ENCODE measurements at places on chromosomes 7 and 10.
A peak's percentile ranks its signal among the peaks of the same experiment; 100 is the strongest.

DNA sequence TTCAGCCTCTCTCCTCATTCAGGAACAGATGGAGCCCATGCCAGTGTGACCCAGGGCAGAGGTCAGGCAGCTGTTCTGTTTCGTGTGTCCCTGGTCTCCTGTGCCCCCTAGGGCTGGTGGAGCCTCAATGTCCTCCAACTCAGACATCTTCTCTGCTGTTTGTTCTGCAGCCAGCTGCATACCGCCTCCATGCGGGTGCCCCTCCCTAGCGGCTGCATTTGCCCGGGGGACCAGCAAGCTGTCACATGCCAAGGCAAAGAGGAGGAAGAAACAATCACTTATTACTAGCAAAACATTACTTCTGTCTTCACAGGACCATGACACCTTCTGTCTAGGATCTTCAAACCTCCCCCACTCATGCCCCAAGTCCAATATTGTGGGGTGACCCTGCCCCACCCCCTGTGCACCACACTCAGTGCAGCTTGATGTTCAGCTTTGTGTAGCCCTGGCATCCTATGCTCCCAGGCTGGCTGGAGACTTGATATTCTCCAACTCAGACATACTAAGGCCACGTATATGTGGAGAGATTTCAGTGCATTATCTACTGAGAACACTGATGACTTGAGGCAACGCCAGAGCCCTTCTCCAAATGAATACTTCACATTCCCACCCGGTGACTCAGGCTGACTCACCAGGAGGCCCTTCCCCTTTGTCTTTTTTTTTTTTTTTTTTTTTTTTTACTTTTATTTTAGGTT is 188.9 kb downstream of the SKIDA1 start:
- DNase-seq = no peak

GRCh38 chr10:27564398-27564797 is 60.3 kb downstream of the RAB18 start:
- no peak for DNase-seq

GRCh38 chr10:71234004-71234894 is 21.9 kb downstream of the UNC5B start:
- no peak for DNase-seq

DNA sequence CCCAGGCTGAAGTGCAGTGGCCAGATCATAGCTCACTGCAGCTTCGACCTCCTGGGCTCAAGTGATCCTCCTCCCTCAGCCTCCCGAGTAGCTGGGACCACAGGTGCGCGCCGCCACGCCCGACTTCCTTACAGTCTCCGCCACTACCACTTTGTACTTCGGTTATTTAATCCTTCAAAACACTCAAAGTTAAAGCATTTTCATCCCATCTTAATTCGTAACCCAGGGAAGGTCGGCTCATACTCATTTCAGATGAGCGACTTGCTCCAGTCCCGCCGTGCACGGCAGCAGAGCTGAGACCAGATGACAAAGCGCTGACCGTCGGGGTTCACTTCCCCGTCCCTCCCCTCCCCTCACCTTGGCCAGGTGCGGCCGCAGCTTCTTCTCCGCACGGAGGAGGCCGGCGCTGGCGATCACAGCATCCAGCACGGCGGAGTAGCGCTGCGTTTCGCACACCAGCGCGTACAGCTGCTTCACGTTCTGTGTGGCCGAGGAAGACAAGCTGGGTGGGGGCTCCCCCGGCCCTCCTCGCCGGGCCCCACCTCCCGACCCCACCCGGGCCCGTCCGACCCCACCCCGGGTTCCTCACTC is 457 bp downstream of the NSUN5 start:
- peak; percentile 59 for DNase-seq

- no peak for DNase-seq
These were observed 361.0 kb upstream of the FZD8 start for GRCh38 chr10:36003031-36003600.

GRCh38 chr10:73205890-73206289 is 38.0 kb downstream of the FAM149B1 start:
- DNase-seq = no peak

DNA sequence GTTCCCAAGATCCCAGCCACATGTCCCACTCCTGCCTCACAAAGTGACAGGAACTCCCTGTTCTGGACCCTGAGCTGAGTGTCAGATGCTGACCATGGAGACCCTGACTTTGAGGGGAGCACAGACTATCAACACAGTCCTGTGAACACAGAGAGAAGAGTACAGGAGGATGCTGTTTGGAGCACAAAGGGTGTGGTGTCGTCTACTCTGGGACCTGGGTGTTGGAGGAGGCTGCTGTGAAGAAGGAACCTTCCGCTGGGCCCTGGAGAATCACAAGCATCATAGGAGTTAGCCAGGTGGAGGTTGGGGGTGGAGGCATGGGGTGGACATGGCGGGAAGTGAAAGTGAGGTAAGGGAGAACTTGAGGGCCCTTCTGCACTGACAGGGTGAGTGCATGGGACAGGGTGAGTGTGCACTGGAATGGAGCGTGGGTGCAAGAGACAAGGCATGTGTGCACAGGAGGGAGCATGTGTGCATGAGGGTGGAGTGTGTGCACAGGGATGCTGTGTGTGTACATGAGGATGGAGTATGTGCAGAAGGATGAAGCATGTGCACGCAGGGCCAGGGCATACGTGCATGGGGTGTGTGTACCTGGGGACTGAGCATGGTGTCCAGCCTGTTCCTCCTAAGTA is 70.7 kb upstream of the ANTXRL start:
- DNase-seq = no peak

- DNase-seq = no peak
These were observed 228.0 kb downstream of the RAB11FIP2 start for GRCh38 chr10:117818721-117819120.

GRCh38 chr7:71130031-71130679 is 1.8 kb upstream of the GALNT17 start:
- no peak for DNase-seq

GRCh38 chr10:44809647-44810046 is 101.5 kb upstream of the TMEM72 start:
- no peak for DNase-seq

GRCh38 chr7:47600199-47601118 is 18.5 kb upstream of the TNS3 start:
- DNase-seq = no peak

DNA sequence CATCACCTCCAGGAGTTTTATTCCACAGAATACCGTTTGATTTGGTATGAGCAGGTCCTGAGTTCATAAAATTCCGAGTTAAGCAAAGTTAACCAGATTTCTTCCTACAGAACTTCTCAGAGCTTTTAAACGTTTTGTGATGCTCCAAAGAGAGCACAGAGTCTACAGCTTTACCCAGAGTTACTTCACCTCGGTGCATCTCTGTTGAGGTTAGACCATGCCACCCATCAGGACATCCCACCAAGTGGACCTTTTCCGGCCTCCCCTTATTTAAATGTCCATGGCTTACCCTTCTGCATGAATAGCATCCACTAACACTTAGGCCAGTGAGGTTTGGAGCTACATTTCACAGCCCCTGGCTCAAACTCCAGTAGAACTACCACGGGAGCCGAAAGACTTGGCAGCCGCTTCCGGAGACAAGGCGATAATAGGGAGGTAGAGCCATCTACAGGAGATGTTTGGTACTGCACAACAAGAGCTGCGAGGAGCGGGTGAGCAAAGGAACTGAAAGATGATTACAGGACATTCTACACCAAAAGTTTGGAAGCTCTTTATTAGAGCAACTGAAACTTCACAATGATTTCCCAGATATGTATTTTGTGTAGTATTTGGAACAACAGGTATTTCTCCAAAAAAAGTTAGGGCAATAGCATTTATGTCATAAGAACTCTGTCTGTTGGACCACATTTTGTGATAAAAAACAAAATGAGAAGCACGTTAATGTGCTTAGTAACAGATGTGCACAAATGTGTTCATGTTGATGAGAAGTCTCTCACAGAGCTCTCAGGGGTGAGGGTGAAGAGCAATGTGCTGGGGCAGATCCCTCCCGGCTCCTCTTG is 174.7 kb downstream of the HERPUD2 start:
- DNase-seq = peak; percentile 83

DNA sequence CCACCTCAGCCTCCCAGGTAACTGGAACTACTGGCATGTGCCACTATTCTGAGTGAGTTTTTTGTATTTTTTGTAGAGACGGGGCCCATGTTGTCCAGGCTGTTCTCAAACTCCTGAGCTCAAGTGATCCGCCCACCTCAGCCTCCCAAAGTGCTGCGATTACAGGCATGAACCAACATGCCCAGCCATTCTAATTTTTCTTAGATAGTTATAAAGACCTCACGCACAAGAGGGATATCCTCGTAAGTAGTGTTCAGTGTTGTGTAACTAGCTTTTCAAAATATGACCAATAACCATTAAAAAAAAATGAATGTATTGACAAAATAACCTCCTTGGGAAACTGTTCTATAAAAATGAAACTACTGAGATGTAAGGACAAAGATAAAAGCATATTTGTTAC is 90.5 kb upstream of the FERD3L start:
- DNase-seq = no peak

GRCh38 chr7:26398427-26398755 is 106.7 kb downstream of the SNX10 start:
- DNase-seq = no peak

DNA sequence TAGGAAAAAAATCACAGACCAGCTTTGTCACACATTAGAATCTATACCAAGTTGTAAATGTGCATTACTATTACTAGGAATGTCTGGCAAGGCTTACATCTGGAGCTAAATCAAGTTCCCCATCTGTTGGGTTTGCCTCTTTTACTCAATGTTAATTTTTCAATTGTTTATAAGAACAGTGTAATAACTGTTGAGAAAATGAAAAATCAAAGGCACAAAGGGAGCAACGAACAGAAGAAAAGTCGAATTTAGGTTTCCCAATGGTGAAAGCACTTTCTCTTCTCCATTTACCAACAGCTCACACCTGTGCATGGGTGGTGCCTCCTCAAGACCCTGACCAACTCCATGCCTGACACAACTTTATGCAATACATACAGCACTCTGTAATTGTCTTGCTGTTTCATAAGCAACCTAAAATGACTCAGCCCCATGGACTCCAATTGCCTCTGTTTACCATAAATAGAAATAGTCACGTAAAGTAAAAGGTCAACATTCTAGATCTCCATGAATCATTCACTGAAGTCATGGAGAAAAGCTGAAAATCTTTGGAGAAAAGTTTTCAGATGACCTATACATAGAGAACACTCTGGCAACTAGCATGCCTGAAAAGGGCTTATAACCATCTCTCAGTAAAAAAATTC is 95.5 kb upstream of the KCNIP2 start:
- DNase-seq = no peak

DNA sequence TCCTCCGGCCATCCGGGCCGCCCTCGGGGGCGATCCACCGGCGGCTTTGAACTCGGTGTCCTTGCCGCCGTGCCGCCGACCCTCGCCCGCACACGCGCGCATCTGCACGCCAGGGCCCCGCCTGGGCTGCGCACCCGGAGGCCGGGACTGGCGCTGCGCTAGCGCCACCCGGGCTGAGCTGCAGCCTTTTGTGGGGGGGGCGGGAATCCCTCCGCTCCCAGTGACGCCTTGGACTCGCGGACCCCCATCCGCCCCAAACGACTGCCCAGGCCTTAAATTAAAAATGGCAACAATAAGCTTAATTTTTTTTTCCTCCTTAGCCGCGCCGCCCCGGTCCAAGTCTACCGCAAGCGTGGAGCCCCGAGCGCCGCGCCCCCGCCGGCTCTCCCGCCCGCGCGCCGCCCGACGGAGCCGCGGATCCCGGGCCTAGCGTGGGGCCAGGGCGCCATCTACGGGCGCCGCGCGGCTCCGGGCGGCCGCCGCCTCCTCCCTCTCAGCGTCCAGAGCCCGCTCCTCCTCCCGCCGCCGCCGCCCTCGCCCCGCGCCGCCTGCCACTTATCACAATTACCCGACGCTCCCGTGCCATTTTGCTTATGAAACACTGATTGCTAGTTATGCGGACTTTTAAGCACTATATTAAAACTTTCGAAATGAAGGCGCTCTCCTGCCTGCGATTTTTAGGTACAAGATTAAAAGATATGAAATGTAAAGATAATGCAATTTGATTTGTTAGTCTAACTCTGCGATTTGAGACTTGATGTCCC is 7.5 kb upstream of the EBF3 start:
- DNase-seq = peak; percentile 79

DNA sequence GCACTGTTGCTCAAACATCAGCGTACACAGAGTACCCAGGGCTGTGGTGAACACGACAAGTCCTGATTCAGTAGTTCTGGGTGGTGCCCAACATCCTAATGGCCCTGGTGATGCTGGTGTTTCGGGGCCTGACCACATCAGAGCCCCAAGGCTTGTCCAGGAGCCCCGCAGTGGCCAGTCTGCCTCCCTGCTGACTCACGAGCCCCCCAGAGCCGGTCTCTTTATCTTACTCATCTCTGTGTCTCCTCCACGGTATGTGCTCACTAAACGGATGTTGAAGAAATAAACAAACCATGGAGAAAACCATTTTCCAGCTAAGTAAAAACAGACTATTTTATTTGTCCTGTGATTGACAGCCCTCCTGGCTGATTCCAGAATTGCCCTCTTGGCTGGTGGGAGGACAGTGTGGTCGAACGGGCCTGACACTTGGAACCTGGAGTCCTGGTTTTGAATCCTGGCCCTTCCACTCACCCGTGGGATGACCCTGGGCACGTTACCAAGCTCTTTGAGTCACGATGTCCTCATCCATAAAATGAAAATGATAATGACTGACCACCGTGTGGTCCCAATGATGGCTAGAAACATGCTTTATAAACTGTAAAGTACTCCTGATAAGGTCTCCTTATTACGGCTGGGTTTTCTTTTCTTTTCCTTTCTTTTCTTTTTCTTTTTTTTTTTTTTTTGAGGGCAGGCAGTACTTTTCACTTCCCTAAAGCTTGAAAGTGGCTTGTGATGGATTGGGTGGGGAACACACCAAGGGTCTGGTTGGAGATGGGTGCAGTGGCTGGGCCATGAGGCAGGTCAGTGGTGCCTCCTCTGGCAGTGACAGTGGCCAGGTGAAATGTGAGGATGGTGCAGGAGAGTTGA is 5.7 kb downstream of the HIP1 start:
- DNase-seq = no peak

GRCh38 chr10:132313305-132313704 is 5.6 kb upstream of the STK32C start:
- DNase-seq = peak; percentile 36

GRCh38 chr7:139033346-139034114 is 2.3 kb downstream of the ZC3HAV1L start:
- DNase-seq = no peak

GRCh38 chr10:71962901-71963300 is 1.3 kb upstream of the CHST3 start:
- no peak for DNase-seq

- DNase-seq = no peak
These were observed 133.0 kb downstream of the TSPAN12 start for GRCh38 chr7:120724955-120725354.

- DNase-seq = no peak
These were observed 302.6 kb downstream of the KLF6 start for GRCh38 chr10:3482200-3482993.

GRCh38 chr10:124997771-124998623 is 56.1 kb downstream of the ZRANB1 start:
- peak; percentile 60 for DNase-seq
